ENCODE measurements at places on chromosomes 5 and 9.

DNA sequence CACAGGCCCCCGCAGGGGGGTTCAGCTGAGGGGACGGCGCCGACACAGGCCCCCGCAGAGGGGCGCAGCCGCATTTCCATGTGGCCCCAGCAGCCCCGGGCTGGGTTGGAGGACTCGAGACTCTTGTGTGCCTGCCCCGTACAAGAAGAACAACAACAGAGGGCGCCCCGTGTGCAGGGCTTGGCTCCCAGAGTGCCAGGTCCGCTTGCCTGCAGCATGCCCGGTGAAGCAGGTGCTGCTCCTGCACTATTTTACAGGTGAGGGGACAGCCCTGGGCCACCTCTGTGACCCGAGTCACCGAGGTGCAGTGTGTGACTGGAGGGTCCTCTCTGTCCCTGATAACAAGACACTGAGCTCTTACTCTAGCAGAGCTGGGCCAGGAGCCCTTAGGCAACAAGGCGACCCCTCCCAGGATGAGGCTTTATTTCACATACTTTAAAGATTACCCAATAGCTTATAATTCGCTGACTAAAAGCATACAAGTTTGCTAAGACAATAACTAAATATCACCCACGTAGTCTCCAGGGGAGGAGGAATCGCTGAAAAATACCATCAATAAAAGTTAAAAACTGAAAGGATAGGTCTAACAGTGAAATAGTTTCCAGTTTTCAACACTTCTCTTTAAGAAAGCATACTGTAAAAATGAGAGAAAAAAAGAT, 41.7 kb upstream of the SLC9A3 start:
- no peak for DNase-seq

- DNase-seq: no peak
Measured at GRCh38 chr9:83435301-83435700, 102.9 kb downstream of the FRMD3 start.

DNA sequence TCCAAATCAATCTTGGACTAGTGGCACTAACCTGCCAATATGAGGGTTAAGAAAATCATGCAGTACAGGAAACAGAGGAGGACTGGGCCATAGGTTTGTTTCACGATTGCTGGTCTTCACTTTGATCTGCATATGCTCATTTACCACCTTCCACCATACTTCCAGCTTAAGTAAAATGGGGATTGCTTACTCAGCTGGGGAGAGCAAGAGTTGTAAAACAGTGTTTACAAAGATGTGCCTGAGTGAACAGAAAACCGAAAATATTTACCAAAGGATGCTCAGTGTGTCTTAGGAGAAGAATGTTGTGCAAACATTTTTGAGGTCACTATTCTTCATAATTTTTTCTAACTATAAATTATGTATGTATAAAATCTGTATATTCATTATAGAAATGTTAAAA, 65.1 kb upstream of the DNAH5 start:
- DNase-seq: no peak

- no peak for DNase-seq
Measured at GRCh38 chr5:7930011-7930410, 61.1 kb downstream of the MTRR start.

- no peak for DNase-seq
Measured at GRCh38 chr9:136820971-136821825, 13.4 kb downstream of the RABL6 start.

Data from coronary artery (tissue), 2 donors.